ENCODE measurements at places on chromosomes 7 and 10.

DNA sequence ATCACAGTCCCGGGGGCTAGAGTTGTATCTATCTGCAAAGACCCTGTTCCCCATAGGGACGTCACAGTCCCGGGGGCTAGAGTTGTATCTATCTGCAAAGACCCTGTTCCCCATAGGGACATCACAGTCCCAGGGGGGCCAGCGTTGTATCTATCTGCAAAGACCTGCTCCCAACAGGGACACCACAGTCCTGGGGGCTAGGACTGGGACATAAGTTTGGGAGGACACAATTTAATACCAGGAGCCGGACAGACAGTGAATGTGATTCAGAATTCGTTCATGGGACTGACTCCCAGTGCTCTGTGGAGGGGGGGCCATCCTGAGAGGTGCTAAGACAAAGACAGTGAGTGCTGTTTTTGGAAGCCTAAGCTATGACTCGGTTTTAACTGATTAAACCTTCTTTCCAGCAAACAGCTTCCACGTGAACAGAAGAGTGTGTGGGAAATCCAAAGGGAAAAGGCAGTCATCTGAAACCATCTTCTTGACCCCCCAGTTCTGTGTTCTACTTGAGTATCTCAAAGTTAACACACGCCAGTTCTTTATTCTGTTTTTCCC lies 153.0 kb downstream of the DIP2C start:
- no peak for DNase-seq

DNA sequence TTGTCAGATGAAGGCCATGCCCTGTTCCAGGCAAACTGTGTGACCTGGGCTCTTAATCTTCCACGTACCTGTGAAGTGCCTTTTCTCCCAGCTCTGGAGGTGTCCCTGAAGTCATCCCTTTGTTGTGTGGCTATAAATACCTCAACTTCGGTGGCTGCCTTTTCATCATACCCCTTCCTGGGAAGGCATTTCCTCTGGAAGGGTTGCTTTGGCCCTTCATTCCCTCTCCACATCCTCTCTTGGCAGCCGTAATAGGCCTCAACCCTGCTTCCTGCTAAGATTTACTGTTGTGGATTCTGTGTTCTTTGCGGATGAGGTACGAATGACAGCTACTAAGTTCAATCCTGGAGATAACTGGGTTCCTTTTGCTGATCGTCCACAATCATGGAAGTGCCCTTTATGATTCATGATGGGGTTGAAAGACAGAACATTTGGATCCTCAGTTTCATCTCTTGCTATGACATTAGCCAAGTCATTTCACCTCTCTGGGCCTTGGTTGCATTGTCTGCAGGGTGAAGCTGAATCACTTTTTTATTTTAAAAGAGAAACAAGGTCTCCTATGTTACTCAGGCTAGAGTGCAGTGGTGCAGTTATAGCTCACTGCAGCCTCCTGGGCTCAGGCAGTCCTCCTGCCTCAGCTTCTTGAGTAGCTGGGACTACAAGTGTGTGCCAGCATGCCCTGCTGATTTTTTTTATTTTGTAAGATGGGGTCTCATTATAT lies 23.6 kb downstream of the FKBP6 start:
- DNase-seq = no peak

- DNase-seq = no peak
Measured at GRCh38 chr7:10120936-10121335, 852.7 kb upstream of the PHF14 start.

DNA sequence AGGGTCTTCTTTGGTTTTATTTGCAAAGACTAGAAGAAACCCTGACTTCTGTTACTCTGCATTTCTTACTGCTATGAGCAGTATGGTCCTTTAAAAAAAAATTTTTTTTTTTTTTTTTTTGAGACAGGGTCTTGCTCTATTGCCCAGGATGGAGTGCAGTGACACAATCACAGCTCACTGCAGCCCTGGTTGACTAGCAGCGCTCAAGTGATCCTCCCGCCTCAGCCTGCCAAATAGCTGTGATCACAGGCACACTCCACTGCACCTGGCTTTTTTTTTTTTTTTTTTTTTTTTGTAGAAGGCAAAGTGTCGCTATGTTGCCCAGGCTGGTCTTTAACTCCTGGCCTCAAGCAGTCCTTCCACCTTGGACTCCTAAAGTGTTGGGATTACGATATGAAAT lies 17.4 kb downstream of the CNNM2 start:
- no peak for DNase-seq

DNA sequence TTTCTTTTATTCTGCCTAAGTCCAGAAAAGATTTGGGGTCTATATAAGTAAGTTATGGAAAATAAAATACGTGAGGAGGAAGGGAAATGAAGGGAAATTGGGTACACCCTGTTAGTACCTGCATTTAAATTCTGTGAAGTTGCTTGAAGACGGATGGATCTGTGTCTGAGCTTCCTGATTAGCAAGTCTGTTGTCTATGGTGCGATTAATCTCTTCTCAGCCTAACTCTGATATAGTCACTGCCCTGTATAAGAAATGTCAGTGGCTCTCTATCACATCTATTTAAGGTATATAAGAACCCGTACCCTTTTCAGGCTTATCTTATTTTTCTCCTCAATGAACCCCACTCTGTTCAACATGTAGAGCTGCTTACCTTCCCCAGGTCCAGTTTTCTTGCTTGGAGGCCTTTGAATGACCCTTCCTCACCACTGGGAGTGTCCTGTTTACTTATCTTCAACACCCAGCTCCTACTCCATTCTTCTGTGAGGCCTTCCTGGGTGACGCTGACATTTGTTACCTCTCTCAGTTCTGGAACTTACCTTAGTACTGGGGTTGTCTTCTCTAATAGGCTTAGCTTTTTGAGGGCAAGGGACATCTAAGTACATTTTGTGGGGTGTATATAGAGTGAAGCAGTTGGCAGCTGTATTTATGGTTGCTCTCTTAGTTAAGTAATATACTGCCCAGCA lies 149.6 kb upstream of the PRPS1L1 start:
- no peak for DNase-seq

DNA sequence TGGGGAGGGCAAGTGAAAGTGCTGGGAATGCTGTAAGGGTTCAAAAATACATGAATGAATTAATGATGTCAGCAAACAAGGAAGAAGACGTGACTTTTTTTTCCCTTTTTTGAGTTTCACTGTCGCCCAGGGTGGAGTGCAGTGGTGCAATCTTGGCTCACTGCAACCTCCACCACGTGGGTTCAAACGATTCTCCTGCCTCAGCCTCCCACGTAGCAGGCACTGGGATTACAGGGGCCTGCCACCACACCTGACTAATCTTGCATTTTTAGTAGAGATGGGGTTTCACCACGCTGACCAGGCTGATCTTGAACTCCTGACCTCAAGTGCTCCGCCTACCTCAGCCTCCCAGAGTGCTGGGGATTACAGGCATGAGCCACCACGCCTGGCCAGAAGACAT lies 30.0 kb downstream of the DENND10 start:
- no peak for DNase-seq

GRCh38 chr10:73244866-73245477 lies 2.1 kb downstream of the DNAJC9 start:
- DNase-seq = no peak

- no peak for DNase-seq
Measured at GRCh38 chr10:118763202-118763988, 8.6 kb upstream of the CACUL1 start.

DNA sequence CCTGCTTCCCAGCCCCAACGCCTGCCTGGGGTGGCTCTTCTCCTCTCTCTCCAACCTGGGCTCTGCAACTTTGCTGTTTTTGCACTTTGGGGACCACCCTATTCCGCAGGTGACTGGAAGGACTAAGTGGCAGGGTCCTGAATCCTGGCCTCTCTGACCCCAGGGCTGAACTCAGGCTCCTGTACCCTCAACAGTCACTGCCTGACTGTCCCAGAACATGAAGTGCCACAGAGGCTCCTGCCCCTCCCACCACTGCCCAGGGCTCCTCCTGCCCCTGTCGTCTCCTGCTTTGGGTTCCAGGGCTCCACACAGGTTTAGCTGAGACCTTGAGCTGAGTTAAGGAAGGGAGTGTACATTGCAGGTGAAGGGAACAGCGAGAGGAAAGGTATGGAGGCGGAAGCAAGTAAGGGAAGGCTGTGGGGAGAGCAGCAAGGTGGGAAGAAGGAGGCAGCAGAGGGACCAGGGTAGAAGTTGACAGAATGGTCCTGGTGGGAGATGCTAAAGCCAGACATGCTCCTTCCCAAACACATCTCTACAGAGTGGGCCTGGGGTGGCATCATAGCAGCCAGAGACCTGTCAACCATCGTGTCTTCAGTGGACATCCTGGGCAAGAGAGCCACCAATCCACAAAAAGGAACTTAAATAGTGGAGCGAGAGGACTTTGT lies 5.7 kb upstream of the GRID1 start:
- no peak for DNase-seq

GRCh38 chr7:133359449-133359848 lies 106.6 kb downstream of the EXOC4 start:
- no peak for DNase-seq

GRCh38 chr7:36923943-36924436 lies 199.7 kb upstream of the AOAH start:
- DNase-seq = no peak

DNA sequence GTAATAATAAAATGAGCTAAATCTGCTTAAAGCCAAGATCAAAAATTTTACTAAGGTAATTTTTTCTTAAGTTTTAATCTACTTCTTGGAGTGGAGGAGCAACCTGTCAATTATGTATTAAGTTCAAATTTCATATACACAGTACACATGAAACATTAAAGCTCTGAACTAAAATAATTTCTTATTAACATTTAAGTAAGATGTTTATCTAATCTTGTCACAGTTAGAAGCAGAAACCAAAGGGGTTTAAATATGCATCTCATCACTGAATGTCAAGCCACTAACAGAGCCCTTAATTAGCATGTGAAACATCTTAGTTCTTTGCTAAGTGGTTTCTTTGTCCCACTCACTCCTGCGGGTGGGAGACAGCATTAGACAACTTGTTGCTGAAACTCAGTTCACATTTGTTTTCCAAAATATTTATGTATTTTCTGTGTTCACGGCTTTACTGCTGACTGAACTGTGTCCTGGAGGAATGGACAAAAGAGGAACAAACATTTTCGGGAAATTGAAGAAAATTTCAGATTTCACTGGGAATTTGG lies 130.9 kb upstream of the MBL2 start:
- DNase-seq = no peak

GRCh38 chr10:86733260-86733671 lies 23.2 kb upstream of the BMPR1A start:
- DNase-seq = no peak

DNA sequence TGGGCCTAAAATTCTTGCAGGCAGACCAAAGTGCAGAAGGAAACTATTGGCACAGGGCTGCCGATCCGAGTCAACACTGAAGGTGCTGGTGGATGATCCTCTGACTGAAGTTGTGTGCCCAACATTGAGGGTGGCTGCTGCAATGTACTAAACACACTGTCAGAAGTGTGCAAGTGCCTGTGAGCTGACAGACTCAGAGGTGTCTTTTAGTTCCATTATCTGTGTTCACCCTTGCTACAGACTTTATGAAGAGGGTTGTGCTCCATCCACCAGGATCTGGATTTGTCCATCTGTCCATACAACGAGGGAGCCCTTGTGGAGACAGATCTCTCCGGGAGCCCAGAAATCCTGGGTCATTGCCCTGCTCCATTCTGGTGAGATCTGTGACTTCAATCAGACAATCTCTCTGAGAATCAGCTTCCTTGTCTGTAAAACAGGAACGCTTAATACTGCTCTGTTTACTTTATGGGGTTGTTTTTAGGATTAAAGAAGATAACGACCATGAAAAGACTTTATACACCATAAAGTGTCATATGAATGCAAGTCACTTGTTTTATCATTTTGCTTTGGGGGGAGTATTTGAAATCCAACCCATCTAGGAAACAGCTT lies 9.5 kb upstream of the TRPV6 start:
- no peak for DNase-seq

GRCh38 chr7:75608451-75609122 lies 116.5 kb downstream of the SPDYE5 start:
- DNase-seq = no peak

DNA sequence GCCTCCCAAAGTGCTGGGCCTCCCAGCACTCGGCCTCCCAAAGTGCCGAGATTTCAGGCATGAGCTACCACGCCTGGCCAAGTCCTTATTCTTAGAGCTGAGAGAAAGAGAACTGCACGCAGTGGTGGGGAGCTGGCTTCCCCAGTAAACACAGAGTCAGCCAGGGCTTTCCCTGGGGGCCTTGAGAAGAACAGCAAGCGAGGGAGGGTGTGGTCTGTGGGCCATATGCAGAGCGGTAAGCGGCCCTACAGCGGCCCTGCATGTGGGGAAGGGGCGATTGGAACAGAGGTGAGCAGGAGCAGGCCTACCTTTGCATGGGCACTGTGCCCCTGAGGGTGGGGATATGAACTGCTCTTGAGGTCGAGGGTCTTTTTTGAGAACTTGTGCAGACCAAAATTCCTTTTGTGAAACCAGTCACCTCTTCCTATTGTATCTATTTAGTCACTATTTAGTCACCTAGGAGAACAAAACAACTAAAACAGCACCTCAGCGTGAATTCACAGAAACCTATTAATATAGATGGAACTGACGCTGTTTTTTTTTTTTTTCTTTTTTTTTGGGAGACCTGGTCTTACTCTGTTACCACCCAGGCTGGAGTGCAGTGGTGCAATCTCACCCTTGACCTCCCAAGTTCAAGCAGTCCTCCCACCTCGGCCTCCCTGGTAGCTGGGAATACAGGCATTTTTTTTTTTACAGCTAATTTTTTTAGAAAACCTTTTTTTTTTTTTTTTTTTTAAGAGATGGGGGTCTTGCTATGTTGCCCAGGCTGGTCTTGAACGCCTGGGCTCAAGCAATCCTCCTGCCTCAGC lies 36.9 kb upstream of the SH2D4B start:
- no peak for DNase-seq

DNA sequence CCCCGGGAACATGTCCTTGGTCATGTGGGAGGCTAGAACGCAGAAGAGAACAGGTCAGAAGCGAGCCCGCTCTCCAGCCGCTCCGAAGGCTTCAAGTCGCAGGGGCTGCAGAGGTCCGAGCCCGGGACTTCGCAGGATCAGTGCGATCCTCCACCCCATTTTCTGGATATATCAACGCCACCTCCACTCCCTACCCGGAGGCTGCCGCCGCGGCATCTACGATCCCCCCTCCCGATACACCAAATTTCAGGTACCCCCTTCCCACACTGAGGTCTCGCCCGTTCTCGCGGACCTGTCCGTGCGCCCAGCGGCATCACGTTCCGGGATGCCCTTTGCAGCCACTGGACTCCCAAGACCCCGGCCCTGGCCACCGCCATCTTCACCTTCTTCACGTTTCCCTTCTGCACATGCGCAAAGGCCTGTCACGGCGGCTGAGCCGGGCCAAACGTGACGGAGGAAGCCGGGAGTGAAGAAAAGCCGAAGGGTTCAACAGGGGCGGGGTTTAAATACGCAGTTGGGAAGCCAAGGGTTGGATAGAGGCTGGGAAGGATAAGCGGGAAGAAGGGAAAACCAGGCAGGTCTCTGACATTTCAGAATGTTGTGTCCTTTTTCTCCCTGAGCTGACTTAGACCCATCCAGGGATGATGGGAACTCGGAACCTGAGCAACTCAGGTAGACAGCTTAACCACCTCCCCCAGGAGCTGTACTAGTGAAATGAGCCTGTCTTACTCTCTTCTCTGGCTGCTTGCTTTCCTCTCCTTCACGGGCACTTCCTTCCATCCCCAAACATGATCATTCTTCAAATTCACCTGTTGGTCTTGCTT lies at the start of gene NDUFB8:
TSS of gene NDUFB8 (minus strand) at position 397 of the 824 bp plus-strand sequence. CDS start at position 377, 20 bp downstream.
- DNase-seq = peak; percentile 95
